Esophagus muscularis mucosa (tissue), 4 donors: ENCODE measurements at places on chromosomes 2 and 18.

DNA sequence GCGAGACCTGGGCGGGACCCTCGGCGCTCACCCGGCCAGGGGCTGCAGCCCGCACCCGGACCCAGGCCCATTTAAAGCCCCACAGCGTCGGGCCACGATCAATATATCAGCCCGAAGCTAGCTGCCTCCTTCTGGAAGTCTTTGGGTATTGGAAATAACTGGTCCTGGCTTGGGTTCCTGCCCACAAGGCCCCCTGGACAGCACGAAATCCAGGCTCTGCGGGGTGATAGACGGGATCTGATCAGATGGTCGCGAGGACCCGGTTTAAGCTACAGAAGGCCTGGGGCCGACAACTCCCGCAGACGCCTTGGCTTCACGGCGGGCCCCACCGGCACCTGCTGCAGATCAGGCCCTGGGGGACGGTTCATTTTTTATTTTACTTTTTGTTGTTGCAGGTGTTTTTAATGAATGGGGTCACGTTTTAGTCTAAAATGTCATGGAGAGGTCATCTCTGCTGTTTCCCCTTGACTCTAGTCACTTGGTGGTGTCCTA, 362 bp upstream of the PSTPIP2 start:
- DNase-seq: no peak

DNA sequence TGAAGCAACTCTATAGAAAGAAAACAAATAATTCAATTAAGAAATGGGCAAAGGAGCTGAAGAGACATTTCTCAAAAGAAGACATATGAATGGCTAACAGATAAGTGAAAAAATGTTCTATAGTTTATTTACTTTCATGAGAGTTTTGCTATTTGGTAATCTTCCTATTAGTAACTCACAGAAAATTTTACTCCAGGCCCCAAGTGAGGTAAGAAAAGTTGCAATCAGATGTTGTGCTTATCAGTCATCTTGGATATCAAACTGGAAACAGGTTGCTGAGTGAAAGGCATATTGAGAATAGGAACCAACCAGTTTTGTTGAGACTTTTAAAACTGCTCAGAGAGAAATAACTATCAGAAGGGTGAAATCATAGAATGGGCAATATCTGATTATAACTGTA, 1179.0 kb upstream of the ACVR2A start:
- no peak for DNase-seq

- DNase-seq: no peak
These were observed 62.0 kb downstream of the LTBP1 start for GRCh38 chr2:33008716-33009115.

DNA sequence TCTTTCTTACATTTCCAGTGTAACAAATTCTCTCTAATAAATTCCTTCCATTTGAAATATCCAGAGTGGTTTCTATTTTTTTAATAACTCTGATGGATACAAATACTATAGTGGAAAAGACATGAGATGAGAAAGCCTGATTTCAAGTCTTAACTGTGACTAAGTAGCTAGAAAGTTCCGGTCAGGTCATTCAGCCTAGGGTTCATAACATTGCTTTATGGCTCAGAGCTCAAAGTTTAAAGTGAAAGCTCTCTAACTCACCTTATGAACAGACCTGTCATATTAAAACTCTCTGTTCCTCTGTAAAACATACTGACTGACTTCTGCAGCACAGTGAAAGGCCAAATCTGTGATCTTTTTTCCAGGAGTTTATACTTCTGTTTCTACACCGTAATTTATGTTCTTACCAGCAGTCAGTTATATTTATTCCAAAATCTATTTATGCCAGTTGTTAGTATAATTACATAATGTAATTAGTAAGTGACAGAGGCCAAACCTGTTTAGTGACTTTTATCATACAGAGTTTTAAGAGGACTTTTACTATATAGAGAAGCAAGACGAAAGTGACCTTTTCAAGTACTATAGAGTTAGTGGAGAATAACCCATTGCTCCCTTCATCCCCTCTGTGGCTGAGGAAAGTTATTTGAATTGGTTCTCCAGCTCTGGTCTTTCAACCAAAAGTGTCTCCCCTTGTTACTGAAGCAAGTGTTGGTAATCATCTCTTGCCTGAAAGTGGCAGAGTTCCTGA, 118.8 kb upstream of the PDE1A start:
- DNase-seq: no peak

DNA sequence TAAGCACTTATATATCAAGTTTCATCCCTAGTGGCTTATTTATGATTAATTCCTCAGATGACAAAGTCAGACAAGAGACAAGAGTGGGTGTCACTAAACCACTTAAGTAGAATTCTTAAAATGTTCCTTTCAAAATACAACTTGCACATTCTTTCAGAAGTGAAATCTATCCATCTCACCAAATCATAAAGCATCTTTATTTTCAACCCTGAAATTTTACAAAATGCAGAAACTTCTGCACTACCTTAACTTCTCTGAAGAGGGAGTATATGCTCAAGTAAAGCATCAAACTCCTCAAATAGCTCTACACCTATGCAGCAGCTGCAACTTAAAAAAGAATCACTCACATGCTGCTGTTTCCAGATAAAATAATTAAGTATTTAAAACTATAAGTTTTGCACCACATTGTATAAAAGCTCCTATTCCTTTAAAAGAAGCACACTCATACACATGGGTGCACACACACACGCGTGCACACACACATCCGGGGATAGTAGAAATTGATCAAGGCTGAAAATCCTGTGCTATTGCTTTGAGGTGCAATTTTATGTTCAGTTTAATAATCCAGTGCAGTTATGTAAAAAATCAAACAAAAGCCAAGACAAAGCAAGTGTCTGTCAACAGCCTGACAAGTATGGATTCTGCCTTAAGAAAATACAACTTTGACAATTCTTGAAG, 244.5 kb downstream of the TCF4 start:
- no peak for DNase-seq

DNA sequence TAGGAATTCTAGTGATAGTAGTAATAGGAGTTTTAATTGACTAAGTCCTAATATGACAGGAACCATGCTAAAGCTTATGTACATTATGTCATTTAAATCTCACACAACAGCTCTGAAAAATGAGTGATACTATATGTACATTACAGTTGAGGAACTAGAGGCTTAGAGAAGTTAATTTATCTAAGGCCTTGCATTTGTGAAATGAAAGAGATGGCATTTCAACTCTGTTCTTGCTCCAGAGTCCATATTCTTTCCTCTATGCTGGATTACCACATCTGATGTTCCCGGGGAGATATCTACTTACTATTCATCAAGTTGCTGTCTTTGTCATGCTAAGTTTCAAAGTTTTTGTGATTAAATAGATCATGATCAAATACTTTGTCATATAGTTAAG, 5.7 kb downstream of the AGPS start:
- no peak for DNase-seq

DNA sequence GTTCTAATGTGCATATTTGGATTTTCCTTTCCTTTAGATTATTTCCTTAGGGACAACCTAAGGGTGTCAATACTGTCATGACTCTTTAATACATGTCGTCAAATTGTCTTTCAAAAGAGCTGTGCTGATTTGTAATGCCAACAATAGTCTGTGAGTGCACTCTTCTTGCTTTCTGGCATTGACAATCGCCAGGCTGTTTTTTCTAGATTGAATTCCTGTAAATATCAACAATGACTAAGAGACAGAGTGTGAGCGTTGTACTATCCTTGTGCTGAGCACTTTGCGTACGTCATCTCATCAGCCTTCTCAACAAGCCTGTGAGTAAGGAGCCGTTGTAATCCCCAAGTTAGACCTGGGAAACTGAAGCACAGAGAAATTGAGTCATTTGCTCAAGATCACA, 96.0 kb downstream of the ACOXL start:
- no peak for DNase-seq

DNA sequence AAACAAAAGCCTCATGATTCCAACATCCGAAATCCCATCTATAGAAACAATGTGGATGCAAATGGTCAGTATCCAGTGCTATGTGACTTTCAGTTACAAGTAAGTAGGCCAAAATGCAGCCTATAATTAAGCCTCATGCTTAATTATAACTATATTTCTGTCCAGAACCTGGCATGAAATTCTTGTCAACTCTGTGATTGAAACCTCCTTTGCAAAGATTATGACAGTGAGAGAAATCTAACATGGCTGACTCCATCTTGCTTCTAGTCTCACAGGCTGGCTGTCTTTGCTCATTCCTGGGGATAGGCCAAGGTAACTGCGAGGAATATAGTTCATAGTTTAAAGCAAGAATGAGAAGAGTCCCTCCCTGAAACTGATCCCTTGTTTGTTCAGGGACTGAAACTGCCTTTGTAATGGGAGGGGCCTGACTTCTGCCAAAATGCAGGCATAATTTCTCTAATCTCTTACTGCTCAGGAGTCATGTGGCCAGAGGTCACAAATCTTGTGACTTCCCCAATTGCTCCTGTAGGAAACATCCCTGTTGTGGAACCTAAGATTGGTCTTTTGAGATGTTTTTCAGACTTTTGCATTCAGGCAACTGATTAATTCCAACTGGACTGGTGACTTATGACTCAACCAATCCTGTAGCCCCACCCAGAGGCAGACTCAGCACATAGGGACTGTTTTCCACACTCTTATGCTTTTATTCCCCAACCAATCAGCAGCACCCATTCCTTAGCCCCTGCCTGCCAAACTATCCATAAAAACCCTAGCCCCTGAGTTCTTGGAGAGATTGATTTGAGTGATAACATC, 84.5 kb upstream of the TLK1 start:
- DNase-seq: peak; percentile 7

GRCh38 chr18:13587477-13587876, 138.9 kb downstream of the FAM210A start:
- no peak for DNase-seq

- no peak for DNase-seq
These were observed 63.1 kb downstream of the FECH start for GRCh38 chr18:57523171-57523956.

GRCh38 chr2:37645362-37645761, 26.1 kb downstream of the CDC42EP3 start:
- DNase-seq: no peak

GRCh38 chr2:168466834-168467565, 10.9 kb downstream of the CERS6 start:
- no peak for DNase-seq

- no peak for DNase-seq
These were observed 8.1 kb downstream of the MRPS5 start for GRCh38 chr2:95113464-95113863.

DNA sequence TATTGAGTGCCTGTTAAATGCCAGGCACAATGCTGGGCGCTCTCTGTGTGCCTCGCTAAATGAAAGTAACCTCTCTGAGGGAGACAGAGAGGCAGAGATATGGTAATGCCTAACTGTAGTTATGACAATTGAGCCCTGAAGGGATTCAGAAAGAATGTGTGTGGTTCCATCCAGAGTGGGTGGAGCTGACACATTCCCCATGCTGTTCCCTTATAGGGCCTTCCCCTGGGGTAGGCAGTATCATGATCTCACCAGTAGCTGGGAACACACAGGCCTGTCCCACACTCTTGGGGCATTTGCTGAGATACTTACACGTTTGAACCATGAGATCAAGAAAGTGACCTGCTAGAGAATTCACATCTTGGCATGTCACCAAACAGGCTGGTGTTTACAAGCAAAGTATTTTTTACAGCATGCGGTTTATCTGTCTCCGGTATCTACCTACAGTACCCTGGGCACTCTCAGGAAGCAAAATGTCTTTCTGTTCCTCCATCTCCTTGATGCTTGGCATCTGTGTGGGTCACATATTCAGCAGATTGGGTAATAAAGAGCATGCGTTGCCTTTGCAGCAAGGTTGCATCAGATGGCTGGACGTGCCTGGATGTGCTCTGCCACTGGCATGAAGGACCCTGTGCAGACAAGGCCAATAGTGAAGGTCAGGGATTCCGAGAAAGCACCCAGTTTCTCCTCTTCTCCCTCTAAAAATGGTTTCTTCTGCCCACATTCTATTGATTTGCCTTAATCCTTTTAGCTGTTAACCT, 9.4 kb downstream of the CTIF start:
- DNase-seq: no peak

DNA sequence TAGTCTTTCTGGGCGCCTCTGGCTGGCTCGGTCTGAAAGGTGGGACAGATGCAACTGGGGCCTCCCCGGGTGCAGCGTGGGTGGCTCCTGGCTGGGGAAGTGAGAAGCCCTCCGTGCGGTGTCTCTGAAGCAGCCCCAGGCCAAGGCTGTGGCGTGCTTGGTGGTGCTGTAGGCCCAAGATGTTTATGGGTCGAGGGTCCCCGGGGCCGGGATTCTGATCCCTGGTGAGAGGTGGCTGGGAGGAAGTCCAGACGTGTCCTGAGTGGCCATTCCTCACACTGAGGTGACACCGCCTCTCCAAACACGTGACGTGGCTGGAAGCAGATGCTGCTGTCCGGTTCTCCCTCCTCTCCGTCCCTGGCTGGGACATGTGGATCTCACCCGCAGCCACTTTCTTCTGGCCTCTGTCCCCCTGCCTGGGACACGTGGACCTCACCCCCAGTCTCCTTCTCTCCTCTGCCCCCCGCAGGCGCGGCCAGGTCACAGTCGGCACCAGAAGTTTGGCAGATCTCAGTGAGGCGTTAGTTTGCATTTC, 12.6 kb downstream of the RTP5 start:
- no peak for DNase-seq

GRCh38 chr2:64697297-64698176, 43.8 kb upstream of the SERTAD2 start:
- DNase-seq: no peak

- no peak for DNase-seq
These were observed 78.9 kb downstream of the AAK1 start for GRCh38 chr2:69564604-69565003.

DNA sequence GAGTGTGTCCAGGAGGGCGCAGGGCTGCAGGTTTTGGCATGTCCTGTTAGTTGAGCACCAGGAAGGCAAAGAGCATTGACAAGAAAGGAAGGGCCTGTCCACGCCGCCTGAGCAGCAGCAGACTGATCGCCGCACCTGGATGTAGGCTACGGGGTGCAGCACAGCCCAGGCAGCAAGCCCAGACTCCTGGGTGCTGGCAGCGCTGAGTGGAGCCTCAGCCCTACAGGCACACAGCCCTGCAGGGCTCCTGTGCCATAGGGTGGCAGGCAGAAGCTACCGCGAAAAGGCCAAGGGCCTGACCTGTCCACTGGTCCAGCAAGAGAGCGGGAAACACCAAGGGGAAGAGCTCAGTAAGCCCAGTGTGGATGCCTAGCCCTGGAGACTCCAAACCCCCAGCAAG, 198.0 kb downstream of the HDAC4 start:
- DNase-seq: no peak

GRCh38 chr2:159616286-159616701, at the start of gene BAZ2B:
Gene BAZ2B (minus strand): TSS chr2:159616548. CDS start chr2:159478719, 137,829 bp downstream.
- DNase-seq: no peak

- DNase-seq: no peak
These were observed 11.7 kb downstream of the HS6ST1 start for GRCh38 chr2:128306931-128307460.

GRCh38 chr2:23037596-23037995, 347.4 kb upstream of the KLHL29 start:
- DNase-seq: no peak

DNA sequence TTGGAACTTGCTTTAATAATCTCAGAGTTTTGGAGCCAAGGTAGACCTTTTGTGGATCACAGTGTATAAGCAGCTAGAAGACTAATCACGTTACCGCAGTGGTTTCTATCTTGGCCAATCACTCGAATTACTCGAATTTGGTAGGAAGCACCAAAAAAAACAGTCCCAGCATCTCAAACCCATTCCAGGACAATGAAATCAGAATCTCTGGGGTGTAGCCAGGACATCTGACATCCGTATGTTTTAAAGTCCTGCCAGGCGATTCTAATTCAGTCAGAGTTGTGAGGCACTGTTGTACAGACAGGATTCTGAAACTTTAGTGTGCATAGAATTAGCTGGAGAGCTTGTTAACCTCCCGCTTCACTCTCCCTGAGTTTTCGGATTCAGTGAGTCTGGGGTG, 30.8 kb downstream of the GRHL1 start:
- no peak for DNase-seq
